ENCODE measurements at places on chromosomes 4 and X.

DNA sequence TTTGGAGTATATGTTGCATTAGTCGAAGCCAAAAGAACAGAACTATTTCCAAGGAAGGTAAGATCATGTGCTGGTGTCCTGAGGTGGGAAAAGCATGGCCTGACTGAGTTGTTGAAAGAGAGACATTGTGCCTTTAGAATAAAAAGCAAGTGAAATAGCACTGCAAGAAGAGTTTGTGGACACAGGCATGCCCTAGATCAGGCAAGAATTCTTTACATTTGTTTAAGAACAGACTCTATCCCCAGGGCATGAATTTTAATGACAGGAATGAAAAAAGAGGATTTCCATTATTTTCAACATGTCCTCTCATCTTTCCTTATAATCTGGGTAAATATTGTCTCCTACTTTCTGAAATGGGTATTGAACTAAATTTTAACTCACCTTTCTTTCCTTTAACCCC is 516.2 kb upstream of the GALNT7 start:
- no peak for DNase-seq

DNA sequence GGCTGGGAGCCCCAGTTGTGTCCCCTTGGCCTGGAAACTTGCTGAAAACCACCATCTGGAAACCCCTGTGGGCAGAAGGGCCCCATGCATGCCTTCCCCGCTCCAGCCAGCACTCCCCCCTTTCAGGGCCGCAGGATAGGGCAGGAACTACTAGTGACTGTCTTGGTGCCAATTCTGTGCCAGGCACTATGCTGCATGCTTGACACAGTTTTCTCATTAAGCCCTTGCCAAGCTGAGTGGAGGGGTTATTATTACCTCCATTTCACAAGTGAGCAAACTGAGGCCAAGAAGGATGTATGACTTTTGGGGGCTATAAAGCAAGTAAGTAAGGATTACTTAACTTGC is 73.6 kb upstream of the PJA1 start:
- no peak for DNase-seq

DNA sequence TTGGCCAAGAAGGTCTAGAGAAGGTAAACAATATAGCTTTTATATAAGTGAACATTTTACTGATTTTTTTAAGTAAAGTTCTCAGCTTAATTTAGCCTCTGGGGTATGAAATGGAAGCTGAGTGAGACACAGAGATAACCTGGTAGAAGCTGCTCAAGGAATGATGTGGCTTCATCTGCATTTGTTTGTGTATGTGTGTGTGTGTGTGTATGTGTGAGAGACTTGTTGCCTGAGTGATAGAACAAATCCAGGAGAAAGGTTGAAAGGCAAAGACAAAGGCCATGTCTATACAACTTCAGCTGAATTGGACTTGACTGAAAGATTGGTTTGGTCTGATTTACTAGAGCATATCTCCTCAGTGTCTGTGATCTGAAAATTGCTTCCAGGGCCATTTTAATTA is 63.6 kb downstream of the PCDH7 start:
- DNase-seq, result no peak

DNA sequence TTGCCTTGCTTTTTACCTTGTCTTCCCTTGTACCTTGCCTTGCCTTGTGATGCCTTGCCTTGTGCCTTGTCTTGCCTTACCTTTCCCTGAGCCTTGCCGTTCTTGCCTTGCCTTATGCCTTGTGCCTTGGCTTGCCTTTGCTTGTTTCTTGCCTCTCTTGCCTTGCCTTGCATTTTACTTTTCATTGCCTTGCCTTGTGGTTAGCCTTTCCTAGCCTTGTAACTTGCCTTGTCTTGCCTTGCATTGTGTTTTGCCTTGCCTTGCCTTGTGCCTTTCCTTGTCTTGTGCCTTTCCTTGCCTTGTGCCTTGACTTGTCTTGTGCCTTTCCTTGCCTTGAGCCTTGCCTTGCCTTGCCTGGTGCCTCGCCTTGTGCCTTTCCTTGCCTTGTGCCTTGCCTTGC is 84.6 kb downstream of the TAB3 start:
- no peak for DNase-seq

GRCh38 chrX:110915111-110915510 is 119.5 kb upstream of the CHRDL1 start:
- DNase-seq, result peak; percentile 2

GRCh38 chr4:115969756-115970155 is 856.3 kb upstream of the NDST4 start:
- DNase-seq, result no peak

DNA sequence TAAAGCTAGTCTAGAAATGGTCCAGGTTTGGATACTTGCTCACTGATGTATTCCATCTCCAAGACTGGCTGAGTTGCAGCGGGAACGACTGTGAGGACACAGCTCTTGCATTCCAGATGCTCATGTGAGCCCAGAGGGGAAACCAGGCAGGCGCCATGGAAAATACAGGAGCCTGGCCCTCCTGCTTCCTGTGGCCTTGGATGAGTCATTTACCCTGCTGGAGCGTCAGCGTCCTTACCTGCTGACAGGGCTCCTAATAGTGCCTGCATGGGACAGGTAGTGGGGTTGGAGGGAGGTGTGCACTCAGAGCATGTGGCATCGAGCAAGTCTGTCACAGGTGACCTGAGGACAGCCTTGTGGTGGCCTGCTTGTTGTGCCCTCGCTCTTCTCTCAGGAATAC is 69.4 kb downstream of the NSG1 start:
- peak; percentile 25 for DNase-seq

- DNase-seq, result no peak
Observed at GRCh38 chrX:131081772-131082740, 23.9 kb downstream of the ARHGAP36 start.

DNA sequence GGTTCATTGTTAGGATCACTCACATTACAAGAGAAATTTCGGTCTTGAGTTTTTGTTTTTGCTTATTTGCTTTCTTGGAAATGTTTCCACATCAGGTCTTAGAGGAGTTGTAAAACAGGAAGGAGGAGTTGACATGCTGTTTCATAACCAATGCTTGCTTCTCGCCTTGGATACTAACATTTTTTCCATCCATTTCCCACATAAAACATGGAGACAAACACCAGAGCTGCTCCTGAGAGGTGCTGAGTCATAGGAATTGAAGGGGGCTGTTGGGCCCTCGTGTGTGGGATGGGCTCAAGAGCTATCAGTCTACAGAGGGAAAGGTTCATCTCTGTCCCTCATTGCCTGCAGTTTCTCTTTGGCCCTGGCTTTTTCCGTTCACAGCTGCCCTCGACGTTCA is 29.9 kb downstream of the TBL1X start:
- peak; percentile 62 for DNase-seq

DNA sequence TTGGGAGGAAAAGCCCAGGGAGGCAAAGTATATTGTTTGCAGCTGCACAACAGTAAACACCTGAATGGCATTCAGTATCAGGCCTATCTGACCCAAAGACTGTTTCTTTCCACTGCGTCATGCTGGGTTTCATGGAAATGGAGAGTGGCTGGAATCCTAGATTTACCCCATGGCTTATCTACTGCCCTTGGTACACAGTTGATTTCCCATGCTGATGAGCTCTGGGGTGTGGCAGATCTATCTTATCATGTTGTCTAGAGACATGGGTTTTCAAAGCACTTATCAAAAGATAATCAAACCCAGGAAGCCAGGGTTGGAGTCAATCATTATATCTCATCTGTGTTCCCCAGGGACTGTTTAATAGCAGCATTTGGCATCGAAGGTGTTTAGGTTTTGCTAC is 72.1 kb downstream of the CLNK start:
- no peak for DNase-seq

GRCh38 chrX:19094654-19095053 is 27.6 kb downstream of the ADGRG2 start:
- no peak for DNase-seq

- DNase-seq, result peak; percentile 5
Observed at GRCh38 chr4:21992330-21992729, 43.8 kb upstream of the KCNIP4 start.

DNA sequence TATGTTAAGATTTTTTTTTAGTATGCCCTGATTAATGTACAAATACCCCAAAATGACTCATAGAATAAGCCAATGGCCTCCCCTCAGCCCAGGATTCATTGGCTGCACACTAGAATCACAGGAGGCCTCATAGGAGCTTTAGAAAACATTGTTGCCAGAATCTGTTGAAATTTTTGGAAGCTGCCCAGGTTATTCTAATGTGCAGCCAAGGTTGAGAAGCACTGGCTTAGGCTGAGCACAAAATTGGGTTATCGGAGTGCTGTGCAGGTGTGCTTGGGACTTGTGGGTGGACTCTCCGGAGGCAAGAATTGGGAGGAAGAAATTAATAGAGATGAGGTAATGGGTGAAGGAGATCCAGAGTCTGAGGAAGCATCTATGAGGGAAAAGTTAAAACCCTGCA is 41.3 kb upstream of the VCX start:
- DNase-seq, result no peak

- DNase-seq, result no peak
Observed at GRCh38 chrX:131783555-131784308, 239.4 kb upstream of the STK26 start.

DNA sequence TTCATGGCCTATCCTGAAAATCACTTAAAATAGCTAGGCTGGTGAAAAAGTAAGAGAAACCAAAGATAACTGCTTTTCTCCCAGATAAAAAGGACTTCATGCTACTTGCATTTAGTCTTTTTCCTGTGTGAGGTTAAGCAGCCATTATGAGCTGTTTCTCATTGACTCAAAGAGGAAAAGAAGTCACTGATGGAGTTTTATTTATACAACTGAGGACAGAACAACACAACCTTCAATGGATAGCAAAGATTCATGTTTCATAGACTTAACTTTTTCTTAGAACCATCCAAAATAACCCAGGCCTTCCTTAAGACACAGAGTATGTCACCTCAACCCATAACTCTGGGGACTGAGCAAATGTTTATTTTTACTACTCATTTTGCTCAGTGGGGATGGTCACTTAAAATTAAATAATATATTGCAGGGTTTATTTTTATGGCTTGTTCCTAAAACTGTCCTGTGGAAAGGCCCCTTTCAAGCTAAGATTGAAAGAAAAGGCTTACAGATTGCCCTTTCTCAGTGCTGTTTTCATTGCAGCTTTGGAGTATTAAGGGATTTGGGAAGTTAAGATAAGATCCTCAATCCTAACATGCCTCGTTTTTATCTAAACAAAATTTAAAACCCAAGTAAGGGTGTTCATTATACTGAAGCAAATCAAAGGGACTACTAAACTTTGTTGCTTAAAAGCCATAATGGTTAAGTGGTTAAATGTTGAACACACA is 252.6 kb upstream of the MAD2L1 start:
- no peak for DNase-seq

DNA sequence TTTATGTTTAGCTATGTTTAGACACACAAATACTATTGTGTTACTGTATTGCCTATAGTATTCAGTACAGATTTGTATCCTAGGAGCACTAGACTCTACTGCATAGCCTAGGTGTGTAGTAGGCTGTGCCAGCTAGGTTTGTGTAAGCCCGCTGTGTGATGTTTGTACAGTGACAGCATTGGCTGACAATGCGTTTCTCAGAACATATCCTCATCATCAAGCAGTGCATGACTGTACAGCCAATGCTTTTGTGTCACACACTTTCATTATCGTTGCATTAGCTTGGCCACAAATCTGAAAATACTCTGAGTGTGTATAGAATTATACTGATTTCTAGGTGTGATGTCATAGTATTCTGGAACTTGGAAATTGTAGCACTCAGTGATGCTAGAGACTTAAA is 63.4 kb downstream of the CLDN34 start:
- DNase-seq, result no peak

GRCh38 chrX:34632384-34632783 is 24.7 kb downstream of the TMEM47 start:
- DNase-seq, result peak; percentile 22

DNA sequence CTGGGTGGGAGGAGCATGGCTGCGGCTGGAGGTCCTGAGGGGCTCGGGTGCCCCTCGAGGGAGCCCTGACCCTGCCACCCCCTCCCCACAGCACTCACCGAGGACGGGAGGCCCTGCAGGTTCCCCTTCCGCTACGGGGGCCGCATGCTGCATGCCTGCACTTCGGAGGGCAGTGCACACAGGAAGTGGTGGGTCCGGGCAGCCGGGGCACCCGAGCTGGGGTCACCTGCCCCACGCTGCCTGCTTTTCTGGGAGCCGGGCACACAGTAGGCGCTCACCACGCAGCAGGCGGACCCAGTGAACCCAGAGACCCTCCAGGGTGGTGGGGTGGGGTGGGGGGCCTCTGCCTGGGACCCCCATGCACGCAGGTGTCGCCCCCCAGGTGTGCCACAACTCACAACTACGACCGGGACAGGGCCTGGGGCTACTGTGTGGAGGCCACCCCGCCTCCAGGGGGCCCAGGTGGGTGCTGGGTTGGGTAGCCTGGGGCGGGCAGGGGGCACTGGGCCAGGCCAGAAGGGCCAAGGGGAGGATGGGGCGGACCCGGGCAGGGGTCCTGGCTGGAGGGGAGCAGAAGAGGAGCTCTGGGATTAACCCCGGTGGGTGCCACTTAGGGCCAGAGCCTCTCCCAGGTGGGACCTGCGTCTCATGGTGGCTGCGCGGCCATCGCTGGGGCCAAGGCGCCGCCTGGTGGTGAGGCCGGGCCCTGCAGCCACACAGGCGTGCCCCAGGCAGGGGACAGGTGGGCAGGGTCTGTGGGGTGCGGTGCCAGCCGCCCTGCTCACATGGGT is 1.4 kb downstream of the HGFAC start:
- DNase-seq, result peak; percentile 44

GRCh38 chrX:44433556-44433955 is 90.1 kb upstream of the EFHC2 start:
- no peak for DNase-seq

- no peak for DNase-seq
Observed at GRCh38 chr4:108586778-108587177, 33.6 kb upstream of the RPL34 start.

DNA sequence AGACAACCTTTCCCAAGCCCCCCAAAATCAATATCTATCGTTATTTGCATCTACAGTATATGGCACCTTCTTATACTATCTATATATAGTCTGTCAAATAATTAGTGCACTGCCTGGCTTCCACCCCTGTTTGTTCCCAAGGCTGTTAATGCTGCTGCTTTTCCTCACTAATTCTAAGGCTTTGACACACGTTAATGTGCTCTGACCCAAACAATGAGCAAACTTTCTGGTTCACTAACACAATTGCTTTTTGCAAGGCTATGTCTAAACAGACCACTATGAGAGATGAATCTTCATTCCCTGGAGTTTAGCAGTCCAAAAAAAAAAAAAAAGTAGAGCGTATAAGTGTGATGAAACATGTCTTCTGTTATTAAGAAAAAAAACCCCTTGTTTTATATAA is 360.9 kb upstream of the AGA start:
- no peak for DNase-seq

DNA sequence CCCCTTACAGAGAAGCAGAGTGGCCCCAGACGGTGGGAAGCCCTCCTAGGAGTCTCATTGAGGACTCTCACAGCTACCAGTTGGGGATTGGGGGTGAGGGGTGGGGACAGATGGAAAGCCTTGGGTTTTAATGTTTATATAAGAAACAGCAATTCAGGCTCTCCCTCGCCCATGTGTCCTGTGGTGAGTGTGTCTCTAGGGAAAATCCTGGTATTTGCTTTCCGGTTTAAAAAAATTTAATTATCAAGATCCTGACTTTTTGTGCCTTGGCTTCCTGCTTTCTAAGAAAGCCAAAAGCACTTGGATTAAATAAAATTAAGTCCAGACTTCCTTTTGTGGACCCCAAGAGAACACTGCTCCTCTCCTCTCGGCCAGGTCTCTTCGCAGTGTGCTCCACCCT is 93.8 kb downstream of the SOWAHB start:
- DNase-seq, result peak; percentile 46
